Aorta (tissue), 5 donors: ENCODE measurements at places on chromosomes 3 and 15. TPM values are rescaled to one million over a fixed set of nuclear protein-coding genes. Genes with fewer than 3 reads are reported as not detected.

The CCDC39 gene
- total RNA-seq, result not detected

The TEX55 gene
- not detected for total RNA-seq

DNA sequence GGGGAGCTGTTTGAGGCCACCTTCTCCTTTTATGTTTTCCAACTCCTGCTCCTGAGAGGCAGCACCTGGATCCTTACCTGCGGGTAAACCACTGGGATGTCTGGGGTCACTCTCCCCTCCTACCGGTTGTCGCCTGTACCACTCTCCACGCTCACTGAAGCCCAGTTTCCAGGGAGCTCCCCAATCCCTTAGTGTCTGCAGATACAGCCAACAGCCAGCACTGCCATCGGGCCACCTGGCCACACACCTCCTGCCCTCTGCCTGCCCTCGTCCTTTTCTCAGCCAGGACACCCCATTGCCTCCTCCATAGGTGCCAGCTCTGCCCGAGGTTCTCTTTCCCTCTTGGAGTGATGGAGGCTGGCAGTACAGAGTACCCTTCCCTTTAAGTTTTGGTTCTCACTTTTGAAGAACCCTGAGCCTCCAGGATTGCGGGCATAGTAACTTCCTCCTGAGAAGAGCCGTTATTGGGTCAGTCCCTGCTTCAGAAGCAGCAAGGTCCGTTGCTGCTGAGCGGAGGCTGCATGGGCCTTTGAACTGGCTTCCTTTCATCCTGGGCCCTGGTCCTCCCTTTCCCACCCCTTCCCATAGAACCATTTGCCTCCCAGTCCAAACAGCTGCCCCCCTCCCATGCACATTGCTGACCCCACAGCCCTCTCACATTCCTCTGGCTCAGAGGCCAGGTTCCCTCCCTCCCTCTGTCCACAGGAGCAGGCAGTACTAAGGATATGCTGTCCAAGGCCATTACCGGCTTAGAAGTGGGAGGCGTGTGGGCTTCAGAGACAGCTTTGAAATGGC lies 30.9 kb downstream of the ARNT2 start:
- no peak overlapping the region for H3K27ac ChIP-seq
- H3K36me3 ChIP-seq, result no peaks in the 10 kb centered on the region
- H3K4me1 ChIP-seq, result no peaks in the 10 kb centered on the region
- H3K27me3 ChIP-seq, result no peaks in the 10 kb centered on the region

GRCh38 chr3:158572766-158573060 lies 1.7 kb downstream of the MLF1 start:
- no peaks in the 10 kb centered on the region for H3K4me1 ChIP-seq
- no peak overlapping the region for H3K27ac ChIP-seq
- no peaks in the 10 kb centered on the region for H3K36me3 ChIP-seq
- no peak overlapping the region for H3K4me3 ChIP-seq

DNA sequence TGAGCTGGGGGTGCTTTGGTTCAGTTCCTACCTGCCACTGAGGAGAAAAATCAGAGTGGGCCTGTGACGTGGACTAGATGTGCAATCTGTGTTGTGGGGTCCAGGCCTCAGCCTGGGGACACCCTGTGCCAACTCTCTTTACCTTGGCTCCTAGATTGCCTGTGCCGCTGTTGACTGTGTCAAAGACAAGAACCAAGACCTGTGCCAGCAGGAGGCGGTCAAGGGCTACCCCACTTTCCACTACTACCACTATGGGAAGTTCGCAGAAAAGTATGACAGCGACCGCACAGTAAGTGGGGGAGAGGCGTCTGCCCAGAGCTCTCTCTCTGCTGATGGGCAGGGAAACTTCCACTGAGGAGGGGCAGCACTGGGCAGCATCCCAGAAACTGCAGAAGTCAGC lies 40.6 kb upstream of the SEC22A start:
- peaks cover 4% of the 10 kb centered on the region for H3K36me3 ChIP-seq
- no peak overlapping the region for H3K4me3 ChIP-seq
- H3K27ac ChIP-seq, result no peak overlapping the region
- H3K4me1 ChIP-seq, result no peaks in the 10 kb centered on the region
- DNase-seq, result no peak

DNA sequence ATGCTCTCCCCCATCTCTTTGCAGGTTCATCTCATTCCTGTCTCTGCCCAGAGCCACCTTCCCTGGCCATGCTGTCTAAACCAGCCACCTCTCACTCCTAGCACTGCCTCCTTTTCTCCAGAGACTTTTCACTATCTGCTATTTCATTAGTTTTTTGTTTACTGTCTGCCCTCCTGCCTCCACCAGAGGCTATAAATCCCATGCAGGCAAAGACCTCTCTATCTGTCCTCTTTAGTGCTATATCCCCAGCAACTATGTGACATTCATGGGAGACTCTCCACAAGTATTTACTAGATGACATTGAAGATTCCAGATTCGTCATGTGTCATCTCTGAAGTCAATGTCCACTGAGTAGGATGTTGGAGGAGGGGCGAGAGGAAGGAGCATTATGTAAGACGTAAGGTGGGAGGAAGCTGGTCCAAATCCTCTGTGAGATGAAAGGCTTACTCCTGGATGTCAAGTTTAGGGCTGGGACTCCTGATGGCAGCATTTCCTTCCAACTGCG lies 3.4 kb upstream of the FAM43A start:
- H3K4me1 ChIP-seq, result no peaks in the 10 kb centered on the region
- no peak overlapping the region for H3K4me3 ChIP-seq
- DNase-seq, result no peak
- H3K27ac ChIP-seq, result no peak overlapping the region
- H3K36me3 ChIP-seq, result no peaks in the 10 kb centered on the region

GRCh38 chr3:140315955-140316354 lies 361.9 kb upstream of the TRIM42 start:
- H3K4me3 ChIP-seq, result no peak overlapping the region
- no peaks in the 10 kb centered on the region for H3K4me1 ChIP-seq
- no peak for DNase-seq

DNA sequence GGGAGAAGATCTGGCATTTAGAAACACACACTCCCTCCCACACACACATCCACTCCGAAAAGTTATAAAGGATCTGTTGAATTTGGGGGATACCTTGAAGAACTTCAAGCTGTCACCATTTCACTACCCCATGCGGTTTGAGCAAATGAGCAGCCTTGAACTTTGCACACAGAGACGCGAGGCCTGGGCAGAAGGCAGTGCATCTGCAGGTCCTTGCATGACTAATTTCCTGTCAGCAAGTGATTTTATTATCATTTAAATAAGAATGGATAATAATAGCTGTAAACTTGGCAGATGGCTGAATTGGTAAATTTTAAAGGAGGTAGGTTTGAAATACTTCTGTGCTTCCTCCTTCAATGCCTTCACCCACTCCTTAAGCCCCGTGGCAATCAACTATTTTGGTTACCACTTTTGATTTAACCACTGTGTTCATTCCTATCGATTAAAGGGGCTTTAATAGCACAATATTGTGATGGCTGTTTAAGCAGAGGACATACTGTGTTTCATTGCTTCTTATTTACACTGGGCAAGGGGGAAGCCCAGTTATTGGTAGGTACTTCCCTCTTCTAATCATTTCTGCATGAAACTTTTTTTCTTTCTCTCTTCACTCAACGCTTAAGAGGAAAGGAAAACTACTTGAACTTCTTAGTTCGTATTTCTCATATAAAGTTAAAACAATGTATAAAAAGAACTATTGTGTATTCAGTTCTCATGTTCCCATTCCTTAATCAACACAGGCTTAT lies 108.1 kb downstream of the ROBO2 start:
- no peaks in the 10 kb centered on the region for H3K36me3 ChIP-seq
- no peak overlapping the region for H3K27ac ChIP-seq
- DNase-seq, result no peak
- H3K27me3 ChIP-seq, result no peaks in the 10 kb centered on the region

- no peak overlapping the region for H3K27ac ChIP-seq
- H3K4me1 ChIP-seq, result peaks cover 11% of the 10 kb centered on the region
- H3K27me3 ChIP-seq, result no peaks in the 10 kb centered on the region
- no peak for DNase-seq
- no peak overlapping the region for H3K4me3 ChIP-seq
Observed at GRCh38 chr3:152056481-152056880, 183.0 kb downstream of the SUCNR1 start.
